ENCODE measurements at places on chromosomes 2 and 18.

DNA sequence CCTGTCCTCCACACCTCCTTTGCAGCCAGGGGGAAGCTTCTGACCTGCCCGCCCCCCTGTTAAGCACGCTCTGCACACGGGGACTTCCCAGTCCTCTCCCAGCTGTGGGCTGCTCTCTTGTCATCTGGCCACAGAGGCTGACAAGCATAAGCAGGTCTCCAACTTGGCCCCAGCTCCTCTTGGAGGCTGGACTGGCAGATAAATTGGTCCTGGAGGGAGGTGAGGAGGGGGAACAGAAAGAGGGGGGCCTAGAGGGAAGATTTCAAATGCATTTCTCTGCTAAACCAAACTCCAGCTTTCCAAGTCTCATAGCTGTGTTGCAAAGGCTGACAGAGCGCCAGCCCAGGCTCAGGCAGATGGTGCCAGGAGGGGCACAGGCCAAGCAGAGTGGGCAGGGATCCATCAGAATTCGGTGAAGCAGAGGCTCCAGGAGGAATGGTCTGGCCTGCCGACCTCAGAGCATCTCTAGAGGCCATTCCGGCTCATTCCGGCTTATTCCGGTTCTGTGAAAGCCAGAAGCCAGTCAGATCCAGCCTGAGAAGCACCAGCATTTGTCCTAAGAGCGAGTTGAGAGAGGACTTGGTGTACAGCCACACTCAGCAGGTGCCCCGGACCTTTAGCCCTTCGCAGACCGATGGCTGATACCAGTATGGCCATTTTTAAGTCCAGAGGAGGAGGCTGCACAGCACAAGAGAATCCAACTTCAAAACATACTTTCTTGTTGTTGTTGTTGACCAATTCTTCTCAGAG lies 508.9 kb upstream of the MYT1L start:
- no peak for DNase-seq

DNA sequence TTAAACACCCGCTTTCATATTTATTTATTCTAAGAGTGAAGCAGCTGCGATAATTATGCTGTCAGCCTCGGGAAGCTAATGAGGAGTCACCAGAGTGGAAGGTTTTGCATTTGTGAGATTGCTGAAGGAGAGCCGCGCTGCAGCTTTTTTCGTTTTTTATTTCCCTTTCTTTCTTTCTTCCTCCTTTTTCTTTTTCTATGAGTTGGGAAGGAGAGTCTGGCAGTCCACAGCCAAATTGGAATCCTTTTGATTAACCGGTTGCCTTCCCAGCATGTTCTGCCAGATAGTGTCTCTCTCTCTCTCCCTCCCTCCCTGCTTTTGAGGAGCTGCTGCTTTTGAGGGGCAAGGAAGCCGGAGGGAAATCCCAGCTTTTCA lies 82.1 kb downstream of the CDK15 start:
- DNase-seq = no peak

DNA sequence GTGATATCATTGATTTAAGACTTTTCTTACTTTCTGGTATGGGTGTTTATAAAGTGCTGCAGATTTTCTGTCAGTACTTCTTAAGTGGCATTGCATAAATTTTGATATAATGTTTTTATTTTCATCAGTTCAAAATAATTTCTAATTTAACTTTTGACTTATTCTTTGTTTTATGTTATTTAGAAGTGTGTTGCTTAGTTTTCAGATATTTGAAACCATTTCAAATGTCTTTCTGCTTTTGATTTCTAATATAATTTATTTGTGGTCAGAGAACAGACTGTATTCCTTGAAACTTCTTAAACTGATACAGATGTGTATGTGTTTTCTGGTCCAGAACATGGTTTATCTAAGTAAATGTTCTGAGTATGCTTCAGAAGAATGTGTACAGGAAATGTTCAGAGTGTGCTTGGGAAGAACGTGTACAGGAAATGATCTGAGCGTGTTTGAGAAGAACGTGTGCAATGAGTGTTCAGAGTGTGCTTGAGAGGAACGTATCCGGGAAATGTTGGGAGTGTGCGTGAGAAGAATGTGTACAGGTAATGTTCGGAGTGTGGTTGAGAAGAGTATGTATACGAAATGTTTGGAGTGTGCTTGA lies 265.7 kb upstream of the HS6ST1 start:
- DNase-seq = no peak

DNA sequence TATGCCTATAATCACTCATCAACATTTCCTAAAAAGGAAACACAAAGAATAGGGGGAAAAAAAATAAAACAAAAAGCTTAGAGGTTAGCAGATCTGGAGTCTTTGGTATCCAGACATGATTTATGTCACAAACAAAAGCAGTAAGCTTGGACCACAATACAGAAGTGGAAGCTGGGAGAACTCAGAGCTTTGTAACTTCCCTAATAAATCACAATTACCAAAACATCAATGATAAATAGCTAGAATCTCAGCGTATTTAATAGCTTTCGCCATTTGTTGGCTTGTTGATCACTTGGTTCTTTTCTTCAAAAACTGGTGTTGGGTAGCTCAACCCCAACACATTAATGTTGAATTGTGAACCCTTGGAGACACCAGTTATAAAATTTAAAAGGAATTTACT lies 392.5 kb downstream of the IRS1 start:
- no peak for DNase-seq

DNA sequence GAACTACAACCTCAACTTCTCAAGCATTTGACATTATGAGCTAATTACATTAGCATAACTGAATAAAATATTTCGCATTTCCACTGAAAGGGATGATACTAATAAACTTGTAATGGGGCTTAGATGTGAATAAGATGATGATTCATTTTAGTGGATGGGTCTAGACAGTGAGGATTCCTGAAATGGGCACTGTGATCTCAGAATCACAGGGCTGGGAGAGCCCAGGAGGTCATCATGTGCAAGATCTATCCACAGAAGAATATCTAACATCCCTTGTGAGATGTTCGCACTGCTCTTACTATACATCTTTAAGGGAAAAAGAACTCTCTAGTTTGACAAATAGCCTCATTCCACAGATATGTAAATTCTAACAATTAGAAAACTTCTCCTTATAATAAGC lies 245.7 kb downstream of the DYM start:
- DNase-seq = no peak

GRCh38 chr2:173909846-173910245 lies 55.3 kb downstream of the SP3 start:
- DNase-seq = no peak

- DNase-seq = no peak
Measured at GRCh38 chr18:27022477-27022876, 157.0 kb upstream of the AQP4 start.

DNA sequence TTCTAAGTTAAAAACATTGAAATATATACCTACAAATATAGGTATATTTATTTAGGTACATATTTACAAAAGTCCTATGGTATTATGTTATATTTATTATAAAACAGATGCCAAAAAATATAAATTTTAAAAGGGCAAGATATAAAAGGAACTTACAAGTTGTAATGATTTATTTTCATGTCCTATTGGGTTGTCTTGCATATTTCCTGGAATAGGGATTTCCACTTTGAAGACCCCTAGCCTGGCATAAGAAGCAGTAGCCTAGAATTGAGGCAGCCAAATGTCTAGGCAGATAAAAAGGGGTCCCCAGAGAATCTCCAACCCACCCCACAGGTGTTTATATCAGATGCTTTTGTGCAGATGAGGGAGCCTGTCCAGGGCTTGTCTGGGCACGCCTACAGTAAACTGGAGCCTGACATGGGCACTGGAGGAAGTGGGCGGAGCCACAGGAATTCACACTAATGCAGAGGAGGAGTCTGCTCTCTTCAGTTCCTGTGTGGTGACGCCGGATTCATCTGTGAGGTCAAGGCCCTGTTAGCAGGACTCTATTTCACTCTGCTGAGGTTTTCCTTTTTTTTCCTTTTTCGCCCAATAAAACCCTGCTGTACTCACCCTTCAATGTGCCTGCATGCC lies 1088.9 kb upstream of the PIK3C3 start:
- DNase-seq = no peak

- DNase-seq = no peak
Measured at GRCh38 chr18:44742718-44743311, 62.1 kb downstream of the SETBP1 start.

GRCh38 chr2:1686784-1687105 lies 57.6 kb downstream of the PXDN start:
- DNase-seq = no peak

- no peak for DNase-seq
Measured at GRCh38 chr2:179936141-179936540, 71.0 kb downstream of the CWC22 start.

GRCh38 chr2:239674101-239674980 lies 273.5 kb upstream of the HDAC4 start:
- DNase-seq = no peak

DNA sequence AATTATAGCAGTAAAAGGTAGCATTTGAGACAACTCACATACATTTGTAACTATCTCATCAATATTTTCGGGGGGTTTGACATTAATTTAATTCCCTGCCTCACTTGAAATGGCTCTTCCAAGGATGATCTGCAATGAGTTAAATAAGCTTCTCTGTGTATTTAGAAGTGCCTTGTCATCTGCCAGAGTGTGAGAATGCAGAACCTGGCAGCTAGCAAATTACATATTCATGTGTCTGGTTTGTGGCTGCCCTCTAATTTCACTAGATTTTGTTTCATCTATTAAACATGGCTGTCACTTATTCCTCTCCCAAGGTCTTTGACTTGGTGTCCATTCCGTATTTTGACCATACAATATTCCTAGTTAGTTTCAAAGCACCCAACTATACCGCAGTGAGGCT lies 158.3 kb upstream of the CAVIN2 start:
- no peak for DNase-seq

DNA sequence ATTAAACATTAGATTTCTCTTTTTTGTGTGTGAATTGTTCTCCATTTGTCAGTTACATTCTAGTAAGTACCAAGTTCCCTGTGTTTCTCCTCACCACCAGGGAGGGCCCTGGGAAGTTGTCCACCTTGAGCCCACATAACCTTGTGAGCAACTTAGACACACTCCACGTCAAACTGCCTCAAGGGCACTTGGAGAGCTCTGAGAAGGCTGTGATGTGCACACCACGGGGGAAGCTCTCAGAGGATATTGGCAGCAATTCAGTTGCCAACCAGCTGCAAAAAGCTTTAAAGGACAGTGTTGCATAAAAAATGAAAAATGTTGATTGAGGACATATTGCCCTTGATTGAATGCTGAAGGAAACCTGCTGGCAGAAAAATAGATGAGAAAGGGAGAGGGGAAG lies 743.6 kb downstream of the RNF144A start:
- no peak for DNase-seq

DNA sequence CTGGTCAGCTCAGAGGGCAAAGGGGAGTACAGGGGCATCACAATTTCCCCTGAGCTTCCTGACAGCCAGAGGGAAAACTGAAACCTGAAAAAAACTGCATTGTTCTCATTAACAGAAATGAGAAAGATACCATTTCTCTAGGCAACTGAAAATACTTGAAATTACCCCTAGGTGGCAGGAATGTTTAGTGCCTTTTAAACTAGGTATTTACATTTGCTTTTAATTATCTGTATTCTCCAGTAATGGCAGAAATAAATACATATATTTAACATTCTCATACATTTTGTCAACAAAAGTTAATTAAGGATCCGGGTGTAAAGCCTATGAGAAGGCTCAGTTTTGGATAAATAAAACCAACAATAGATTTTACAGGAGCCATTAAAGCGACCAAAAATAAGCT lies 34.5 kb downstream of the RPL31 start:
- DNase-seq = no peak

DNA sequence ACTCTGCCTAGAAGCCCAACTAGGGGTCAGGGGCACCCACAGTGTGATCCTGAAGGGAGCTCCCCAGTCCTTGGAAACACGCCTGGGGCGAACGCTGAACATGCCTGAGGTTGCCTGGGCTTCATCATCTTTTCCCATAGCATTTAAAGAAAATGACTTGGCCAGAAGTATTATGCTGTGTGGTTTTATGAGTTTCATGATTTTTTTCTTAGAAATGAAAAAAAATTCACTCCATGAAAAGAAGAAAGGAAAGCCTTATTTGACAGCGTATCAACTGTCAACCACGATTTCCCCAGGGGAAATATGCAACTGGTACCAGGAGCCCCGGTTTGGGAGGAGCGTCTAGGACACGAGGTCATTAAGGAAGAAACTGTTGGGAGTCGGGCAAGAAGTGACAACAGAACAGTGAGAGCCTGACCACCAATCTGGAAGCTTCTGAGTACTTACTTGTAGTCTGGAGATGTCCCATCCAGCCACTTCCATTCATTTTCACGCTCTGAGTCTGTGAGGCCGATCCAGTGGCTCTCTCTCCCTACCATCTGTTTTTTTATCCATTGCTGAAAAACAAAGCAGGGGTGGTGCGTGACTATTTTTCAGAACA lies 63.5 kb upstream of the THOC1 start:
- no peak for DNase-seq

DNA sequence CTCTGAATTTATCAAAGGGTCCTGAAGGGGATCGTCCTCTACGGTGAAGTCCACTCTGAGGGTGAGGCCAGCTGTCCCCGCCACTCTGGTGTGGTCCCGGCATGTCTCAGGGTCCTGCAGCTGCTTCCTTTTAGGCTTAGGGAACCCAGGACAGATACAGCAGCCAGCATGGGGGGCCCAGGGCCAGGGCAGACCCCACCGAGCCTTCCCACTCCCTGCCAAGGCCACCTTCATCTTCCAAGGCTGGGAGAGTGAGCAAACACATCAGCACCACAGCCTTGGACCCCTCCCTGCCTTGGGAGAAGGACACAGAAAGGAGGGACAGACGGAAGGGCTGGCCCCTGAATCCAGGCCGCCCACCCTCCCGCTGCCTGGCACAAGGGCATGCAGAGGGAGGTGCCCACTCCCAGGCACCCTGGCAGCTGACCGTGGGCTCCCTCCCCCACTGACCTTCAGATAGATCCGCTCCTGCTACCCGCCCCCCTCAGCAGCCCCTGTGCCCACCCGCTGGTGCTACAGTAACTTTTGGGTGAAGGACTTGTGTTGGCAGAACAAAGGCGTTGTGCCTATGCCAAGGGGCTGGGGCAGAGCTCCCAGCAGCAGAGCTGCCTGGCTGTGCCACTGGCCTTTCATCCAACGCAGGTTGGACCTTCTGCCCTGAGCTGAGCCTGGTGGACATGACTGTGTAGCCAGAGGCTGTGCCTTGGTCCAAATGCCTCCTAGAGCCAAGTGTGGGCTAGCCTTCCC lies 7.6 kb downstream of the CYP26B1 start:
- DNase-seq = no peak

GRCh38 chr18:12282442-12283039 lies 25.5 kb upstream of the TUBB6 start:
- no peak for DNase-seq

DNA sequence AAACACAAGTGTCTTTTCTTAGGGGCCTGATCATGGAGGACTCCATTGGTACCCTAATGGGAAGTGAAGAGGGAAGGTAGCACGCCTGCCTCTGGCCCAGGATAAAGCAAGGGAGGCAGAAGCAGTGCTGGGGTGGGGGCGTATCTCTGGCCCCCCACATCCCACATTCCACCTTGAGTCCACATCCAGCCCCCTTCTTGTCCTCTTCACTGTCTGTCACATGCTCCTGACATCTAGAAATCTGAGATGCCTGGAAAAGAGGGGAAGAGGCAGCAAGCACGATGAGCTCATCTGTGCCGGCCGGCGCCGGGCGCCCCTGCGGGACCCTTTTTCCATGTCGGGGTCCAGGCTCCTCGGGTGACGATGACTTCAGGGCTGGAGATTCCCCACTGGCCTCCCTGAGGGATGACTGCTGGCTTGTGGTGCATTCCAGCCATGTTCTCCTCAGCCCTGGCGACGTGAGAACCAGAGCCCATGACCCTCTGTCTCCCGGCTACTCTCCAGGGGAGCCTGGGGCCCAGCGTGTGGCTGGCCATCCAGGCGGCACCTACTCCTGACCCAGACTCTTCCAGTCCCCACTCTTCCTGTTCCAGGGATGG lies 277.5 kb downstream of the DYSF start:
- no peak for DNase-seq

All from stimulated activated CD8-positive, alpha-beta memory T cell treated with anti-CD3 and anti-CD28 coated beads, Interleukin-4, amount 100 ng/mL, for 1 hour (primary cell).